ENCODE measurements at places on chromosomes 5 and 9.

- DNase-seq = no peak
These were observed 12.6 kb upstream of the MUSK start for GRCh38 chr9:110655754-110656641.

GRCh38 chr9:109846776-109847175 is 66.8 kb downstream of the PALM2AKAP2 start:
- DNase-seq = no peak

DNA sequence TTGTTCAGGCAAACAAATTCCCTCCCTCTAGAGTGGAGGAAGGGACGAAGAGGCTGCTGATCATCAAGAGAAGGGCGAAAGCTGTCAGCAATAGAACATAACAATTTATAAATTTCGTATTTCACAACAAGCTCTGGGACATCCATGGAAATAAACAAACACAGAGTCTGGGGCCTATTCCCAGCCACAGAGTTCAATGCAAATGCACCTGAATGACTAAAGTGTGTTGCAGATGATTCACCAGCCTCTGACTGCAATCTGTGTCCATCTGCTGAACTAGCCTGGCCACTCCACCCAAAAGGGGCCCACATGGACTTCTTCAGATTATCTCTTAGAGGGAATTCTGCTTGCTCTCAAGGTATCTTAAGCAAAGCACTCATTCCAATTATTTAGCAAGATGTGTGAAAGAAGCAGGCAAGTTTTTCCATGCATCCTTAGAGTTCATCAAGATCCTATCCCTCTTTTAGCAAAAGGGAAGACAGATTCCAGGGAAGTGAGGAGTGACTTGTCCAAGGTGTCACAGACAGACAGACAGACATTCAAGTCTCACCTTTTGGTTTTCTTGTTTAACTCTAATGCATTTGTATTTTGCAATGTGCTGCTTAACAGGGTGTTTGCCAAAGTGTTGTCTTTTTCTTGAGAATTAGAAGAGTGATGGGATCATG is 307.8 kb upstream of the PAPPA start:
- DNase-seq = no peak

GRCh38 chr5:4199049-4199841 is 603.6 kb downstream of the IRX1 start:
- DNase-seq = no peak

DNA sequence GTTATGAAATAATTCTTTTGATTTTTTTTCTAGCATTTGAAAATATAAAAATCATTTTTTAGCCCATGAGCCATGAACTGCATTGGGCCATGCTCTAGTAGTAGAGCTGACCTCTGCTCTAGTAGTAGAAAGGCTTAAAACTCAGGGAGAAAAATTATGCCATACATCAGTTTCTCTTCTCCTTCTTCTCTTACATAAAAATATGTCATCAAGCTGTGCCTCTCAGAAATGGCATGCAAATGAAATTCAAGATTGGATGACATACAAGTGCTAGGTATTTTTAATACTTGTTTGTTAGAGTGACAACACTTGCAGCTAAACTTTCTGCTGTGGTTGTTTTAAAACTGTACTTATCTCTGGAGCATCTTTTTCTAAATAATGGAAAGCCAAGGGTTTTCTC is 42.1 kb upstream of the TMOD1 start:
- DNase-seq = no peak
